Stimulated activated CD4-positive, alpha-beta T cell treated with anti-CD3 and anti-CD28 coated beads, Interleukin-1b, Interleukin-23, amount 100 ng/mL, for 1 hour (primary cell): ENCODE measurements at places on chromosomes 6 and 20.

- no peak for DNase-seq
Measured at GRCh38 chr6:21961226-21961625, 335.6 kb downstream of the PRL start.

DNA sequence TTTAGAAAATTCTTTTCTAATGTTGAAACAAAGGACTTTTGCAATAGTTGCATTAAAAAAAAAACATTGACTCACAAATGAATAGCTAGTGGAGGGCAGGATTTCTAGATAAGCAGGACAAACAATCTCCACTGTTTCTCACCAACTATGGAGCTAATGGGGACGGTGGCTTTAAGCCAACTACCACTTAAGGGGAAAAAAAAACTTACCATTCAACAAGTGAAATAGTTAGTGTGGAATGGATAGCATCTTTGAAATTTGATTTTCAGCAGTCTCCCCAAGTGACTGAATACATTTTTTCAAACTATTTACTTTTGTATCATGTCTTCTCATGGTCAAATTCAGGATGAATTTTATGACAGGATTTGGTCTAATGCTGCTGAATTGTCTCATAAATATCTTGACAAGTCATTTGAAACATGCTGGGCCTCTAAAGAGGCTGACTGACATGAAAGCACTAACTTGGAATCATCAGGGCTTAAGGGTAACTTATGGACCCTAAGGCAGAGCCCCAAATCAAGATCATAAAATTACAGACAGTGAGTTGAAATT is 100.5 kb downstream of the EYA4 start:
- DNase-seq, result no peak

DNA sequence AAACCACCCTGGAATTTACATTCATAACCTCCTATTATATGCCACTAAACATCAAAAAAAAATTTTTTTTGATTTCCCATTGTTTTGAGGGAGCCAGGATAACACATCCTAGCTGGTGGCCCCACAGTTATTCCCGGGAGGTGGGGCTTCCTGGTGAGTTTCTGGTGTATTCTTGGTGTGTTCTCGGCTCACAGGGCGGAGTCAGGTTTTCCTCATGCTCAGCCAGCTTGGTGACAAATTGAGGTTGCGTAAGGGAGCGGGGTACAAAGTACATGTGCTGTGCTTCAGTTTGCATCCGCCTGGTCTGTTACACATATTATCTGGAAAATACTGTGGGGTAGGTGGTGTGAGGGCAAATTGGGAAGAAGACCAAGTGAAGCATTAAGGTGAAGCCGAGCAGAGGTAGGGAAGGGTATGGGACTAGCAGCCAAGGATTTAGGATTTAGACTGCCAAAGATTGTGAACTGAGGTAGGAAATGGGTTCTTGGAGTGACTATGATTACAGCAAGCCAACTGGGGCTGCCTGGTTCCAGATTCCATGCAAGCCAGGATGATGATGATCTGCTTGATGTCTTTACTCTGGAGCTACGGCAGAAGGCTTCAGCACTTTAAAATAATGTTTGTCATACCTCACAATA is 46.2 kb upstream of the EEF1A1 start:
- no peak for DNase-seq

GRCh38 chr6:118644007-118644406 is 7.4 kb downstream of the CEP85L start:
- no peak for DNase-seq

DNA sequence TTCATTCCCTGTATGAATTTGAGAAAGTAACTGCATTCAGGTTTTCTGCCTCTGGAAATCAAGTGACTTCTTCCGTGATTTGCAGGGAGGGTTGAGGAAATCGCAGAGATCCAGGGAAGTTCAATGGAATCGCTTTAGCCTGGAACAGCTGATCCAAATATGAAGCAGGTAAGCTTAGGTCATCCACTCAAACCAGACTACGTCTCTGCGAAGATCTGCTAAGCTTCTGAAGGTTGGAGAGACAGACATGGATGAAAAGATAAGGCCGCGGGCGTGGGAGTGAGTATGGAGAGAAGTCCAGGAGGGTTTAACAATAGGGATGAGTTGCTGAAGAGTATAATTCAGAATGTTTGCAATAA is 34.2 kb upstream of the BTN3A2 start:
- DNase-seq, result no peak

DNA sequence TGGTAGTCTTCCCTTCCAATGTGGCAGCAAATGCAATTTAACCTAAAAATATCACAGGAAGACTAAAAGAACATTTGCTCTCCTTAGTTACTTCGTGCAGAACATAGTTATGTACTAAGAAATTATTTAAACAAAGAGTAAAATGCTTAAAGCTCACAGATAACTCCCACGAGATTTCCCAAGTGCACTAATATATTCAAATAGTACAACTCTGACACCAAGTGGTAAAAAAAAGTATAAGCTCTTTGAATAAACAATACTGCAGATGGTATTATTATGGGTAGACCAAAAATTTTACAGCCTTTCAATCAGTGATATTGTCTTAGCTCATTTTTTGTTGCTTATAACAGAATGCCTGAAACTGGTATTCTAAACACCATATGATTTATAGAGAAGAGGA is 52.8 kb upstream of the FILIP1 start:
- no peak for DNase-seq
